Stimulated activated CD4-positive, alpha-beta T cell treated with anti-CD3 and anti-CD28 coated beads, Interleukin-1b, Interleukin-23, amount 100 ng/mL, for 24 hours (primary cell): ENCODE measurements at places on chromosomes 2 and 18.

- DNase-seq = no peak
Measured at GRCh38 chr2:214560618-214561190, 149.8 kb downstream of the VWC2L start.

- DNase-seq = no peak
Measured at GRCh38 chr2:113309655-113310387, 31.1 kb upstream of the PAX8 start.

DNA sequence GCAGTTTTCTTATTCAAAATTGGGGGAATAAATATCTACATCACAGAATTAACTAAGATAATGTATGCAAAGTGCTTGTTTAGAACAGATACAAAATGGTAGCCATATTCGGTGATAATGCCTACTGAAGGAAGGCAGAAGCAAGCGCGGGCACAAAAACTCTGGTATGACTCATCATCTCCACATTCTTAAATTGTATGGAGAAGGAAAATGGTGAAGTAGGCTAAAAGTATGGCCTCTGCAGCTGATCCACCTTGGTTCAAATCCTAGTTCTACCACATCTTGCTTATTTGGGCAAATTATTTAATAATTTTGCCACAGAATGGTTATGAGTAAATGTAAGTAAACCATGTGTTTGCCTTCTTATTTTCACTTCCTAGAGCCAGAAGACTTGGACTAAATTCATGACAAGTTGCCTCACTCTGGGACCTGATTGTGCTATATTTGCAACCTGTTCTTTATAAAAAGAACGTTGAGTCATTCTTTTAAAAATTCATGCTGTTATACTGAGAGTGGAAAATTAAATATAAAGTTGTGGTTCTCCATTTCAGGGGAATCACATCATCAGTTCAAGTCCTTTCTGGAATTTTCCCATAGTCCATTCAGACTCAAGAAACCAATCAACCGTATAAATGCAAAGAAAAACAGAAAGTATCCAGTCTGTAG is 9.0 kb upstream of the CDK15 start:
- no peak for DNase-seq

GRCh38 chr2:122166820-122167219 is 411.4 kb downstream of the TSN start:
- DNase-seq = no peak

DNA sequence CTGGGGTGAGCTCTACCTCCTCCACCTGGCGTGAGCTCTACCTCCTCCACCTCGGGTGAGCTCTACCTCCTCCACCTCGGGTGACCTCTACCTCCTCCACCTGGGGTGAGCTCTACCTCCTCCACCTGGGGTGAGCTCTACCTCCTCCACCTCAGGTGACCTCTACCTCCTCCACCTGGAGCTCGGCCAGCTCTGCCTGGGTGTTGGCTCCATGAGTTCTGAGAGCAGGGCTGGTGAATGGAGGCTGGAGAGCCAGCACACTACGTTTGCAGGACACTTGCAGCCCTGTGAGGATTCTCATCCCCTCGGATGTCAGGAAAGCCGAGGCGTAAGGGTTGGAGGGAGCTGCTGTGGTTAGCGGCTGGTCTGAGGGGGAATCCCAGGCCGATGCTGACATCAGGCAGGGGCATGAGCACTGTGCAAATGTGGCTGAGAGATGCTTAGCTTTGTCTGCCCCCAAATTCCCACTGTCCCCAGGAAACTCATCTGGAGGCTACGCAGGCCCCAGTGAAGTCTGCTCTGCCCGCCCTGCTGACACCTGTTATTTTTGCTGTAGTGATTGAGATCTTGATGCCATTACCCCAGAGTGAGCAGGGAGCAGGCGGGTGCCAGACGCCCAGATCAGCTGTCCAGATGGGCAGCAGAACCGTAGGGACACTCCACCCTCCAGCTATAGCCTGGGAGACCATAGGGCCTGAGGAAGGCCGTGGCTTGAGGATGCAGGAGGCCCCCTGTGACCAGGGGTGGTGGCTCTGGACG is 3.3 kb downstream of the CROCC2 start:
- DNase-seq = no peak

DNA sequence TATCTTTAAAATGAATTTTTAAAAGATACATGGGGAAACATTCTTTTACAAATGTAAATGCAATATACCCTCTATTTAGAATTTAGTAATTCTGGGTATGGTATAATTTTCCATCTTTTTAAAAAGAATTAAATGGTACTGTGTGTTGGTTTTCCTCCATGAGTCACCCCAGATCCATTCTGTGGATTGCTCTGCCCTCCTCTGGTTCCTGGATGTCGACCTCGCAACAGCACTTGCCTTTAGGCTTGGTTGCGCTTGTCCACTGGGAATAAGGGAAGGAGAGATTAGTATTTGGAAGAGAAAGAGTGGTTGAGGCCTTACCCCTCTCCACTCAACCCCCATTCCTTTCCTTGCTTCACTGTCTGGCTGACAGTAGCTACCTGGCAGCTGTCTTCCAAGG is 90.4 kb downstream of the FTCDNL1 start:
- no peak for DNase-seq

DNA sequence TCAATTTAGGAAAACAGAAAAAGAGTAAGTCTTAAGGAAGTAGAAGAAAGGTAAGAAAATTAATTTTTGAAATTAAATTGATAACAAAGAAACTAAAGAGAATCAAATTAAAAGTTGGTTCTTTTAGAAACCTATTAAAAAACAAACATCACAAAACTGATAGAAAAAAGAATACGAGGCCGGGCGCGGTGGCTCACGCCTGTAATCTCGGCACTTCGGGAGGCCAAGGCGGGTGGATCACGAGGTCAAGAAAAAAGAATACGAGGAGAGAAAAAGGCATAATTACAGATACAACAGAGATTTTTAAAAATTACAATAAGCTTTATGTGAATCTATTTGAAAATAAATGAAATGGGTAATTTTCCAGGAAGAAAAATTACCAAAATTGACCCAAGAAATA is 11.8 kb downstream of the PREPL start:
- DNase-seq = no peak

- no peak for DNase-seq
Measured at GRCh38 chr2:226491112-226491511, 308.5 kb downstream of the IRS1 start.

- no peak for DNase-seq
Measured at GRCh38 chr2:69576880-69577279, 66.7 kb downstream of the AAK1 start.

GRCh38 chr2:185790361-185790760 is 51.8 kb downstream of the FSIP2 start:
- no peak for DNase-seq

- DNase-seq = no peak
Measured at GRCh38 chr2:47086571-47086970, 68.5 kb downstream of the STPG4 start.

DNA sequence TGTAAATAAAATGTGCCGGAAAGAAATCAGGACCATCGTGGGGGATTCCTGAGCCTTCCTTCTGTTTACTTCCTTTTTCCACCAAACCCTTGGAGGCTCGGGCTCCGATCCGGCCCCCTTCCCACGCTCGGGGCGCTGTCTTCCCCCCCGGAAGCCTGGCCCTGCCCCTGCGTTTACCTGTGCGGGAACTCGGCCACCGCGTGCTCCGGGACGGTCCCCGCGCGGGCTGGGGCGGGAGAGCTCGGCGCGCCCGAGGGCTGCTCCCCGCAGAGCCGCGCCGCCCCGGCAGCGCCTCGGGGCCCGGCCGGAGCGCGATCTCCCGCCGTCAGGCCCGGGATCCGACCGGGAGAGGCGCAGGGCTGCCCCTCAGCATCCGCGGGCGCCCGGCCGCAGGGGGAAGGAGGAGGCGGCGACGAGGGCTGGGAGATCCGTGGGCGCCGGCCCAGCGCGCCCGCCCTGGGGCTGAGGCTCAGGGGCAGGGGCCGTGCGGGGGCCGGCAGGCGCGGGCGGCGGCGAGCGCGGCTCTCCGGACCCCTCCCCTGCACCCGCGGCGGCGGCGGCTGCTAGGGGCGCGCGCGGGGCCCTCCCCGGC is 435 bp downstream of the ADCY3 start:
- no peak for DNase-seq
